Skin of body (tissue), 3 donors: ENCODE measurements at places on chromosomes 7 and 10. TPM values are rescaled to one million over a fixed set of nuclear protein-coding genes. Genes with fewer than 3 reads are reported as not detected.

The RPEL1 gene
- not detected for total RNA-seq

The LIPN gene
- total RNA-seq: 8.2 TPM

The PRF1 gene
- total RNA-seq: 0.79 TPM

The LRGUK gene
- 1.4 TPM for total RNA-seq

The CHST3 gene
- 19.5 TPM for total RNA-seq

The NPY gene
- not detected for total RNA-seq

The AKR1C8 gene
- 1.5 TPM for total RNA-seq

The AQP1 gene
- total RNA-seq: 56.5 TPM

The SUN3 gene
- total RNA-seq: not detected

DNA sequence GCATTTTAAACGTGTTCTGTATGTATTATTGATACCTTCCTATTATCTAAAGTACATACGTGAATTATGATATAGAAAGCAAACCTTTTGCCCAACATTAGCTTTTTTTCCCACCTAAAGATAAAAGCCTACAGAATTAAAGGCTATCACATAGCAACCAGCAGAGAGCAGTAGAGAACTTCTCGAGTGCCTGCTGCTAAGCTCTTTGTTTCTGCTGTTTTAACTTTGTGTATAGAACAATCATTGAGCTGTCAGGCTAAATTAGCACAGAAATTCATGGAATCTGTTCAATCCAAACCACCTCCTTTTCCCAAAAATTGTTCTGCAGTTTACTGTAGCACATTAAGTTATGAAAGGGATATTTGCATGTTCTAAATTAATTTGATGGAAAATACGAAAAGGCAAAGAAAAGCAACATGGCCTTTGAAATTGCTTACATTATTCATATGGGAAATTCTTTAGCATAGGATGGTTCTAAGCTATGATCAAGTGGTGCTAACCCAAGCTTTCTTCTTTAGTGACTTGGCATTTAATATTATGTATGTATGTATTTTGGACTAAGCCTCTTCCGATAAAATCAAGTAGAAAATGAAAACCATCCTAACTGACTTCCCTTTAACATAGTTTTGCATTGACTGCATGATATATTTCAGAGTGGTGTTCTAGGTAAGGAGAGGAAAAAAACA lies 1288.5 kb downstream of the GATA3 start:
- DNase-seq: peak; percentile 40

GRCh38 chr7:94823947-94824346 lies 83.4 kb upstream of the PPP1R9A start:
- DNase-seq: no peak

GRCh38 chr10:28897617-28898464 lies 220.5 kb downstream of the BAMBI start:
- DNase-seq: no peak

- no peak for DNase-seq
Measured at GRCh38 chr10:101095550-101096213, 33.9 kb downstream of the KAZALD1 start.

DNA sequence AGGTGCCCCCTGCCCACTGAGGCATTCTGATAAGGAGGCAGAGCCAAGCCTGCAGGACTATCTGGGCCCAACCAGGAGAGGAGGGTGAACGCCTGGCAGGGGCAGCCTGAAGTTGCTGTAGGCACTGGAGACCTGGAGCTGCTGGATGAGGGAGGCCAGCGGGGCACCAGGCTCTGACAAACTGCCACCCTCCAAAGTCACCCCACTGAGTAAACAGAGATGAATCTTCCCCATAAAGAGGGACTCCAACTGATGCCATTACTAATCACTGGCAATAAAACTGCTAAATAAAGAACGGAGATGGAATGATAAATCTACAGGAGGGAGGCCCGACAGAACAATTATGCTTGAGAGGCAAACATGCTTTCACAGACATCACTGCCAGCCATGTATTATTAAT lies 44.2 kb downstream of the DRGX start:
- no peak for DNase-seq

GRCh38 chr7:108430664-108431063 lies 25.6 kb downstream of the NRCAM start:
- no peak for DNase-seq

GRCh38 chr10:79102498-79102874 lies 33.7 kb downstream of the ZMIZ1 start:
- no peak for DNase-seq

GRCh38 chr7:20596653-20597052 lies 18.8 kb upstream of the ABCB5 start:
- DNase-seq: peak; percentile 29

DNA sequence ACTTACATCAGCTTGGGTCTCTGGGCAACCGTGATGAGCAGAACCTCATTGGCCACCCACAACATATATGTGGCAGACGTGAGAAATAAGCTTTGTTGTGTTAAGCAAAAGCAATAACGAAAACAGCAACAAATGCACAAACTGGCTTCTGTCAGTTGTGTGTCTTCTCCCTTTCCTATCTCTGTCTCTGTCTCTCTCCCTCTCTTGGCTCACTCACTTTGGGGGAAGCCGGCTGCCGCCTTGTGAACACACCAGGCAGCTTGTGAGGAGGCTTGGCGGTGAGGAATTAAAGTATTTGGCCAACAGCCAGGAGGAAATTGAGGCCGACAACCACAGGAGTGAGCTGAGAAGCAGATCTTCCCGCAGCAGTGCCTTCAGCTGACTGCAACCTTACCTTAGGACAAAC lies 21.9 kb upstream of the CDCA7L start:
- no peak for DNase-seq

GRCh38 chr10:57260175-57260574 lies 899.1 kb upstream of the ZWINT start:
- DNase-seq: no peak

DNA sequence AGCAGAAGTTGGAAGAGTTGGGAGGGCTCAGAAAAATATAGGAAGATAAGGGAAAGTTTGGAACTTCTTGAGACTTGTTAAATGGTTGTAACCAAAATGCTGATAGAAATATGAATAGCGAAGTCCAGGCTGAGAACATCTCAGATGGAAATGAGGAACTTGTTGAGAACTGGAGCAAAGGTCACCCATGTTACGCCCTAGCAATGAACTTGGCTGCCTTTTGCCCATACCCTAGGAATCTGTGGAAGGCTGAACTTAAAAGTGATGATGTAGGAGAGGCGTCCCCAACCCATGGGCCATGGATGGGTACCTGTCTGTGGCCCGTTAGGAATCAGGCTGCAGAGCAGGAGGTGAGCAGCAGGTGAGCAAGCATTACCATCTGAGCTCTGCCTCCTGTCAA lies 347.8 kb downstream of the ARL4A start:
- no peak for DNase-seq

DNA sequence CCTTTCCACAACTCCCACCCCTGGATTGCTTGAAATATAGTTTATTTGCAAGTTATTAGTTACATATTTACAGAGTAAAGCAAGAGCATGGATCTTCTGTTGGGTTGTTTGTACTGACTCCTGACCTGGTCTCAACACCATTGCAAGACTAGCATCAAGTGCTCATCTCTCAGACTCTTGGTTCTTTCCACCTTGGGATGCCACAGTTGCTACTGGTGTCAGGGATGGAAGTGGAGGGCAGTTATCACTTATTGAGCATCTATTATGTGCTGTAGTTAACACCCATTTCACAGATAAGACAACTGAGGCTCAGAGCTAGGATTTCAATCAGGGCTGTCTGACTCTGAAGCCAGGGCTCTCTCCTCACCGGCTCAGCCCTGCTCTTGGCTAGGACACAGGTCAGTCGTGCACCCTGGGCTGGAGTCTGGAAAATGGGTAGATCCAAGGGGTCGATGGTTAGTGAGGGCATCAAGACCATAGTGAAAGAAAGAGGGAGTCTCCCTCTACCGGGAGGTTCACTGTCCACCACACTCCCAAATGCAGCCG lies 614 bp upstream of the ADAMTS14 start:
- no peak for DNase-seq

GRCh38 chr10:1163204-1163660 lies 107.0 kb downstream of the WDR37 start:
- no peak for DNase-seq

DNA sequence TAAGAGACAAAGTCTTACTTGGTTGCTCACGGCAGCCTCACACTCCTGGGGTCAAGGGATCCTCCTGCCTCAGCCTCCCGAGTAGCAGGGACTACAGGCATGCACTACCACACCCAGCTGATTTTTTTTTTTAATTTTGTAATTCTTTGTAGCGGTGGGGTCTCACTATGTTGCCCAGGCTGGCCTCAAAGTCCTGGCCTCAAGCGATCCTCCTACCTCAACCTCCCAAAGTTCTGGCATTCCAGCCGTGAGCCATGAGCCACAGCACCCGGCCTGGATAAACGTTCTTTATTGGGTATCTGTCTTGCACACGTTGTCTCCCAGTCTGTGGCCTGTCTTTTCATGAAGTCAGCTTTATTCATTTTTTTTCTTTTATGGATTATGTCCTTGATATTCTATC lies 636.1 kb upstream of the FOXK1 start:
- DNase-seq: no peak
